Fibroblast of upper back skin (primary cell): ENCODE measurements at places on chromosomes 4 and X.

GRCh38 chr4:184417802-184418511, 56.4 kb downstream of the IRF2 start:
- peak; percentile 87 for DNase-seq

DNA sequence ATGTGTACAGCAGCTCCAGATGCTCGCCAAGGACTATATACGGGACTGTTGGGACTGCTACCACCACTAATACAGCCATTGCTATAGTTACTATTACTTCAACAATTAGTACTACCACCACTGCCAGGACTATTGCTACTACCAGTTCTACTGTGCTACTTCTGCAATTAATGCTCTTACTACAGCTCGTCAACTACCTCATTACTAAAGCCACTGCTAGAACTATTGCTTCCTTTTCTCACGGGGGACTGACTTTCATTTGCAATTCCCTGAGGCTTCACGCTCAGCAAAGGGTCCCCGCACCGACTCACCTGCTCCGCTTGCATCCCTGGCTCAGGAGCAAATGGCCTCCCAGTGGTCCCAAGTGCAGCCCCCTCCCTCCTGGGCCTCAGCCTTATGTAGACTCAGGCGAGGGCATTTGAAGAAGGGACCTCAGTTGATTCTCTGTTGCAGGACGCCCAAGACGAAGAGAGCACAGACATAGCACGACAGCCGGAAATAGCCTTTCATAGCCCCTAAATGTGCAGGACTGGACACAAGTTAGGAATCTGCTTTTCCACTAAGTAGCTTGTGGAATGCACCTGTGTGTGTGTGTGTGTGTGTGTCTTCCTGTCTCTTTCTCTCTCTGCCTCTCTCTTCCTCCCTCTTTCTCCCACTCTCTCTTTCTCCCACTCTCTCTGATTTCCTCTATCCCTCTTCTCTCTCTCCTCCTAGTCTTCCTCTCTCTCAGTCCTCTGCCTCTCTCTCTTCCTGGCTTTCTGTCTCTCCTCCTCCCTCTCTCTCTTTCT, 294.8 kb downstream of the ASMT start:
- DNase-seq, result no peak

DNA sequence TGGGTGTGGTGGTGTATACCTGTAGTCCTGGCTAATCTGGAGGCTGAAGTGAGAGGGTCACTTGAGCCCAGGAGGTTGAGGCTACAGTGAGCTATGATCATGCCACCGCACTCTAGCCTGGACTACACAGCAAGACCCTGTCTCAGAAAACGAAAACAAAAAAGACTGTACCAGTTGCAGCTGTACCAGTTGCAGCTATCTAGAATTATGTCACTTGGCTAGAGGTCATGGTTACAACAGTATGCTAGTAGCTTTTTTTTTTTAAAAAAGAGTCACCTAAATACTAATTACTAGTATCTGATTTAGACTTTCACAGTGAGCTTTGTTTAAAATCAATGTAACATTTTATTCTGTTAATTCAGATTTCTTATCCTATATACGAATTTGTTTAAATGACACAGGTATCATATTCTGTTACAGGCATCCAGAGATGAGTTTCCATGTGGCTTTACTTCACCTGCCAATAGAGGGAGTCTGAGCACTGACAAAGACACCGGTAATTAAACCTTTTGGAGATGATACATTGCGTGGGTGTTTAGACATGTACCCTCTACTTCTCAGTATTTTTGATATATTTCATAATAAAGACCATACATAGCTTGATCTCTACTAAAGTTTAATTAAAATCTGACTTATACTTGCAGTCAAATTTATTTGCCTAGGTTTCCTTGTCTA, 100.2 kb upstream of the IL13RA1 start:
- DNase-seq, result no peak

DNA sequence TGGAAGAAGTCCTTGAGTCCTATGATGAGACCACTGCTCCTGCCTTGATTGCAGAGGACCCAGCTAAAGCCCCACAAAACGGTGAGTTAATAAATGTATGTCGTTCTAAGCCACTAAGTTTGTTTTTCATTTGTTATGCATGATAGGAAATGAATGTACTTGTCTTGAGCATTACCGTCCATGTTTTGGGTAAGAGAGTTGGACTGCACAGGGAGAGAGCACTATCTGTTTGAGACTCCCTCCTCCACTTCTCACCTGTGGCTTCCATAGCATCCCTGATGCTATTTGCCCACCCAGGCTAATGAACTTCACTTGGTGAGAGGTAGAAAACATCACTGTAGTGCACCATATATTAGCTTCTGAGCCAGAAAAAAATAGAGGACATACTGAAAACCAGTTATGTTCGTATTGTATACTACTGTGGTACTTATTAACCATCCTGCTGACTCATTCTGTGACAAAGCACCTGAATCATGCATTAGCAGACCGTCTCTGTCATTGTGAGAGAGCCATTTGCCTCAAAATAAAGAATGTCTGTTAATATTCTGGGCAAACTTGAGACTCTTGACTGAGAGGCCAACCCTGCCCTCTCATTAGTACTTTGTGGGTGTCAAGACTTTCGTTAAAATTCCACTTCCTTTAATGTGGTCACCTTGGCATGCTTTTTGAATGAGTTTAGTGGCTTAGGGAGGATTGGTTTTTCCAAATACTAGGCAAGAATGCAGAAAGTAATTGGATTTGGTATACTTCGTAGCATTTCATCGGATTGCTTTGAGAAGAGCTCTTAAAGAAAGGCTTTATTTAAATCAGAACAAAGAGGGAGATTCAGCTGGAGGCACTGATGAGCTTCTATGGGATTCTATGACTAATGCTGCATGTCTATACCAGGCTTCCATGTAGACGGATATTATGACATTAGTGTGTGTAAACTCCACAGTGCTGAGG, 99.3 kb upstream of the GRPR start:
- peak; percentile 77 for DNase-seq

- no peak for DNase-seq
Observed at GRCh38 chrX:10617186-10617998, 3.0 kb downstream of the MID1 start.

- no peak for DNase-seq
Observed at GRCh38 chr4:74904509-74905065, 28.3 kb upstream of the PARM1 start.

- DNase-seq, result peak; percentile 70
Observed at GRCh38 chr4:153204247-153204671, at the start of gene TRIM2. Gene TRIM2 (plus strand): TSS chr4:153204443. CDS start chr4:153204531, 88 bp downstream.

- DNase-seq, result no peak
Observed at GRCh38 chrX:134602410-134602809, 55.9 kb downstream of the PLAC1 start.

DNA sequence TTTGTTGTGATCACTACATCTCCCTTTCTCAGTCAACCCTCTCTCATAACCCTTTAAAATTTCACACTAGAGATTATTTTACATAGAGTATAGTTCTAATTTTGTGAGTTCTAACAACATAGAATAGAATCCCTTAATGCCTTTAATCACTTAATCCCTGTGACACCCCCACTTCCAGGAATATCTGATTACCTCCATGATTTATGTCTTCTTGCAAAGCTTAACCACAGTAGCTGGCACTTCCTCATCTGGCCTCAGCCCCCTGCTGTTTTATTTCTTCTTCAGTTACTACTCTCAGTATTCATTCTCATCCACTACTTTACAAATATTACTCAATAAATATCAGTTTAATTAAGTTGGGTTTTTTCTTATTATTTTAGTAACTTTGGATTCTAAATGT, 340.9 kb downstream of the CENPC start:
- no peak for DNase-seq

GRCh38 chr4:13325744-13326143, 158.4 kb downstream of the RAB28 start:
- DNase-seq, result no peak

- no peak for DNase-seq
Observed at GRCh38 chr4:2721586-2721985, 34.5 kb downstream of the TNIP2 start.

- DNase-seq, result peak; percentile 49
Observed at GRCh38 chr4:129641179-129641578, 545.2 kb downstream of the C4orf33 start.

DNA sequence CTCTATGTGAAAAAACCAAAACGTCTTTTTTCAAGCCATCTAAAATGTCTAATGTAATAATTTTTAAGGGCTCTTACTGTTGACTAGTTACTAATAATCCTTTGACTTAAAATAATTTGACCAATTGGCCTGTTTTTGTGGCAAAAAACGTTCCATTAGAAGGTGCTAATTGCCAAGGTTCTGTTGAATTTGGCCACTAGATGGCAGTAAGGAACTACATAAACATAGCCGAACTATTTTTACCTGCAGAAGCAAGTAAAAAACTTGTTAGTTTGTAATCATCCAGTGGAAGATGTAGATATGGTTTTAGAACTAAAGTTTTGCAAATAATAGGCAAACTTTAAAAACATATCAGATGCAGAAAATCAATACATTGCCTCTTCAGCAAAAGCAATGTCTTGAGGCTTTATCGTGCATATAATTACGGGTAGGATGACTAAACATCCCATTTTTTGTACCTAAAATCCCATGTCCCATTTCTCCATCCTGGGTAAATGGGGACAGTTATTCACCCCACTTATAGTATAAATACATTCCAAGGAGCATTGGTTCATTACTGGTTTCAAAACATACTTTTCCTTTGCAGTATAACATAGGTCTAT, 57.6 kb downstream of the PROM1 start:
- peak; percentile 59 for DNase-seq

DNA sequence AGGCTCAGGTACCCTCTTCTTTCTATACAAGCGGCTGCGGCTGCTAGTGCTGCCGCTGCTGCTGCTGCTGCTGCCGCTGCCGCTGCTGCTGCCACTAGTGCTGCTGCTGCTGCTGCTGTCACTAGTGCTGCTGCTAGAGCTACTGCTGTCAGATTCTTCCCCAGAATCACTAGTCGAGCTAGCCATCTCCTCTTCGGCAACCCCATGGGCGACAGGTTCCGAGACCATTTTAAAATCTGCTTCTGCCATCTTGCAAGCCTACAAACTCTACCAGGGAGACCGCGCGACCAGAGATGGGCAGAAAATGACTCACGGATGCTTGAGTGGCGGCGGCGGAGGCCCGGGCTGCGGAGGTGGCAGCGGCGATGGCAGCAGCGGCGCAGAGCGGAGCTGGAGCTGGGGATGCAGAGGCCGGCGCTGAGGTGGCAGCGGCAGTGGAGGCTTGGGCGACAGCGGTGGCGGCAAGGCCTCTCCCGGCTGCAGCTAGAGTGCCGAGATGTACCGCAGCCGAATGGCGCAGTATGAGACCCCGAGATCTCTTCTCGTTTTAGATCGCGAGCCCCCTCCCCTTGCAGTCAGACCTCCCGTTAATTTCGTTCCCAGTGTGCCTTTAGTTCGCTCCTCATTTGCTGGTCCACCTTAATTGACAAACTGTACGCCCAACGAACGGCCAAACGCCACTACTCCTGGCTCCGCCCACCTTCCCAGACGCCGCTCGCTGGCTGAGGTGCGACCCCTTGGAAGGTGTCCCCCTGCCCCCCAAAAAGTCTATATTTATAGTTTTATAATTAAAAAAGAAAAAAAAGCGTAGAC, at the start of gene NAP1L3:
Gene NAP1L3, minus strand, starts transcription at position 523 of the 813 bp plus-strand sequence. Its CDS starts 274 bp downstream, at position 249.
- peak; percentile 83 for DNase-seq
